ENCODE measurements at places on chromosomes 7 and 10.

GRCh38 chr10:6926971-6927370, 346.9 kb upstream of the PRKCQ start:
- DNase-seq = no peak

DNA sequence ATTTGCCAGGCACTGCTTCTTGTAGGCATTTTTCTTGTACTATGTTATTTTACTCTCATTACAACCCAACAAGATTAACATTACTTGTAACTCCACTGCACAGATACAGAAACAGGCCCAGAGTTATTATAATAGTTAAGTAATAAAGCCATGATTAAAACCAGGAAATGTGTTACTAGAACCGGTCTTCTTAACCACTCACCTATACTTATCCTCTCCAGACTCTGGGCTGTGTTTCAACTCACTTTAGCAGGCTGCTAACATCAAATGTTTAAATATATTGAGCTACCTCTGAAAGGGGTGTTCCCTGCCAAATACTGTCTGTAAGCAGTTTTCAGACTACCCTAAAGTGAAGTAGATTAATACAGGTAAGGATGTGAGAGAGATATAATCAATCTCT, 1227.8 kb downstream of the SORCS3 start:
- no peak for DNase-seq

DNA sequence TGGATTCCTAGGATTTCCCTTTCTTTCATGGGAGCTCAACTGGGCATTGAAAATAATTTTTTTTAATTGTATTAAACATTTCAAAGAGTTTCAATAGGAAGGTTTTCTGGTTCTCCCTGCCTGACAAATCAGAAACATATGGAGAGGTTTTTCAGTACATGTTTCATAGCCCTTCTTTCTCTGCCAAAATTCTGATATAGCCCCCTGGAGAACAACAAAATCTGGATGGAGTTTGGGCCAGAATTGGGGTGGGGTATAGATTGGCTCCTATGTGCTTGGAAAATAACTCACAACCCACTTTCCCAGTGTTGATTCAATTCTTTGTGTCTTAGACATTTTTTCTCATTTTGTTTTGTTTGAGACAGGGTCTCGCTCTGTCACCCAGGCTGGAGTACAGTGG, 24.6 kb upstream of the EIF4H start:
- DNase-seq = no peak

DNA sequence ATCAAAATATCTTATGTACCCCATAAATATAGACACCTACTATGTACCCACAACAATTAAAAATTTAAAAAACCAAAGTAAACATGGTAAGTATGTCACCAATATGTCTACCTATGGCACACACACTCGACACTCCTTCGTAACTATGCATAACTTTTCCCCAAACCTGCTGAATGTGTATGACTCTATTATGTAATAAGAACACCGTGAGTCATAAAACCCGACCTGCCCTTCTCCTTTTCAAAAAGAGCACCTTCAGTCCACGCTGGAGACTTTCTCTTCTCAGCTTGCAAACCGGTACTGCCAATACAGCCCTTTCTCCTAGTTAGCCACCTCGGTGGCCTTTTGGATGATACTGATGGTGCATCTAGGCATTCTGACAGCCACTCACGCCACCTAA, 186.3 kb downstream of the PRPF18 start:
- DNase-seq = no peak

DNA sequence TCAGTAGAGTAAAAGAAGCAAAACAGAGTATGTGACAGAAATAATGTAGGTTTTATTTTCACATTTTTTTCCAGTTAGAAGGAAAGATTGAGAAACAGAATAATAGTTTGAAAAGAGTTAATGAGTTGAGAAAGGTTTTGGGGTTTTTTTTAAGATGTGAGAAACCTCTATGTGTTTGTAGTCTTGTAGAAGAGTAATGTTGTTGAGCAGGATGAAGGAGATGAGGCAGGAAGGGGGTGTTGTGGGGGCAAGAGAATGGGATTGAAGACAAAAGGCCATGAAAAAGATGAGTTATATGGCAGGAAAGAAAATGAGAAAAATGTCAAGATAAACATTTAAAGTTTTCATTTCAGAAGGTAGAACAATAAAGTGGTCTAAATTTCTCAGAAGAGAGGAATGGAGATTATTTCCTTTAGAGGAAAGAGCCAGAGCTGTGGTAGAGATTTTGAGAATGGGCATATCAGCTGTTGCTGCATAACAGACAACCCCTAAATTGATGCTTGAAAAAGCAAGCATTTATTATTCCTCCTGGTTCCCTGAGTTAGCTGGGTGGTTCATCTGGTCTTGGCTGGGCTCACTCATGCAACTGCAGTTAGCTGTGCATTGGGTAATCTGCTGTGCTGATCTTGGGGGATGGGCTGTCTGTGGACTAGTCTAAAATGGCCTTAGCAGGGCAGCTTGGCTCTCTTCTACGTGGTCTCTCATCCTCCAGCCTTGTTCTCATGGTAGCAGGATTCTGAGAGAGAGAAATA, 27.1 kb downstream of the PCGF5 start:
- no peak for DNase-seq

Data from activated naive CD4-positive, alpha-beta T cell treated with anti-CD3 and anti-CD28 coated beads, Interleukin-2, amount 50 U/mL, for 16 hours (primary cell).